ENCODE measurements at places on chromosomes 7 and 10. TPM values are rescaled to one million over a fixed set of nuclear protein-coding genes. Genes with fewer than 3 reads are reported as not detected.

TAS2R3 gene
- 0.49 TPM for total RNA-seq

MBL2 gene
- not detected for total RNA-seq

- DNase-seq: no peak
These were observed 38.1 kb downstream of the KIAA1549 start for GRCh38 chr7:138943061-138943460.

- no peak for DNase-seq
These were observed 13.3 kb upstream of the ZNF273 start for GRCh38 chr7:64889686-64890162.

CPA1 gene
- 7.6 TPM for total RNA-seq
